ENCODE measurements at places on chromosomes 7 and 10.
A peak's percentile ranks its signal among the peaks of the same experiment; 100 is the strongest.

DNA sequence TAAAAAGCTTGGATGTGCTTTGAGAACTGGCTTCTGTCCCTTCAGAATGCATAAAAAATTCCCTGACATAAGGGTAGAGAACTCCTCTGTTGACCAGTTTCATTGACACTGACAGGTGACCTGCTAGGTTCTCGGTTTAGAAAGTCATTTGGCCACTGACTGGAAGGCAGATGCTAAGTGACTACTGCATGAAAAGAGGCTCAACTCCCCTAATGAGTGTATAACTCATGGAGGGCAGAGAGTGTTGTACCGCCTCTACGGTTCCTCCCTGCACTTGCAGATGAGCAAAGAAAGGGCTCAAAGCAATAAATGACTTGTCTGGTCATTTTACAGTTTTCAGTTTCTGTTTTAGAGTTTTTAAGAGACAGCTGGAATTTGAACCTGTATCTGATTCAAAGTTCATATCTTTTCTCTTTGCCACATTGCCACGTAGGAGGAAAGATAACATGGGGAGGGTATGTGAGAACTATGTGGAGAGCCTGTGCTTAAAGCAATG lies 2.9 kb upstream of the FGL2 start:
- DNase-seq = no peak

DNA sequence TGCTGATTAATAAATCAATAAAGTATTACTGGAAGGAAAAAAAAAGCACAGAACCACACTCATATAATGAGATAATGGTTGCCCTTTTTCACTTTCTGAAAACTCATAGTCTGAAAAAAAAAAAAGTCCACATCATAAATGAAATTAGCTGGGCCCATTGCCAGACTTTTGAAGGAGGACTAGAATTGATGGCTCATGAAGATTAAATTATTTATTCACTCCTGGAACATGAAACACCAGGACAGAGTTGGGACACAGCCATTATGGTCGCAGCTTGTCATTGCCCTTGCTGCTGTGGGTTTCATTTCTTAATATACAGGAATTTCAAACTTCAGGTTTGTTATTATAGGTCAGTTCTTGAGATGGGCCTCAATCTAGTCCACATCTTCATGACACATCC lies 91.9 kb downstream of the CNTNAP2 start:
- DNase-seq = no peak

DNA sequence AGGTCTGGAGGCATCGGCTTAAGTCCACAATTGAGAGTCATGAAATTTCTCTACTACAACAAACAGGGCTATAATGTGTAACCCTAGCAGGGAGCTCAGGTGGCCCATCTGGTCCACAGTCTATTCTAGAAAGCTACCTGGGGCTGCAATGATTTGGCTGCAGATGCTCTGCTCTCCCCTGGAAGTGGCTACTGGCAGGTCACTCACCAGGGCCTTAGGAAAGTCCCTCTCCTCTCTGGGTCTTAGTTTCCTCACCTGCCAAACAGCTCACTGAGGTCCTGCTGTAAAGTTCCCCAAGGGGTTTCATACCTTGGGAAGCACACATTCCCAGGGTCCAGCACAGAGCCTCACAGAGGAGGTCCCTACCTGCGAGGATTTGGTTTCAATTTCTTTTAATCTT lies 2.5 kb downstream of the IGFBP3 start:
- no peak for DNase-seq

- DNase-seq = no peak
Observed at GRCh38 chr10:22473459-22473858, 128.2 kb downstream of the SPAG6 start.

DNA sequence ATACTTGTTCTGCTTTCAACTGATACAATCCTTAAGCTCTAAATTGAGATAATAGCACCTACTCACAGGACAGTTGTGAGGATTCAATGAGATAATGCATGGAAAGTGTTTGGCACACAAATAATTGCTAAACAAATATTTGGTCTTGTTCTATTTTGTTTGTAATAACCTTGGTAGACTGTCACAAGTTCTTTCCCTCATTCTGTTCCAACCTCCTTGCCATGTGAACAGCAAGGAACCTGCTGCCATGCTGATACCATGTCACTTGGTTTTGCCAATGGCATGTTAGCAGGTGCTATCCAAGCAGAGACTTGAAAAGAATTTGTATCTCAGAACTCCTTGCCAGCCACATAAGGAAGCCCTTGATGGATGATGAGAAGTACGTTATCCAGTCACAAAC lies 24.8 kb upstream of the TECTB start:
- no peak for DNase-seq

GRCh38 chr7:92768501-92769393 lies 67.6 kb downstream of the CDK6 start:
- DNase-seq = peak; percentile 49

- peak; percentile 49 for DNase-seq
Observed at GRCh38 chr10:114967071-114967470, 29.1 kb downstream of the TRUB1 start.

DNA sequence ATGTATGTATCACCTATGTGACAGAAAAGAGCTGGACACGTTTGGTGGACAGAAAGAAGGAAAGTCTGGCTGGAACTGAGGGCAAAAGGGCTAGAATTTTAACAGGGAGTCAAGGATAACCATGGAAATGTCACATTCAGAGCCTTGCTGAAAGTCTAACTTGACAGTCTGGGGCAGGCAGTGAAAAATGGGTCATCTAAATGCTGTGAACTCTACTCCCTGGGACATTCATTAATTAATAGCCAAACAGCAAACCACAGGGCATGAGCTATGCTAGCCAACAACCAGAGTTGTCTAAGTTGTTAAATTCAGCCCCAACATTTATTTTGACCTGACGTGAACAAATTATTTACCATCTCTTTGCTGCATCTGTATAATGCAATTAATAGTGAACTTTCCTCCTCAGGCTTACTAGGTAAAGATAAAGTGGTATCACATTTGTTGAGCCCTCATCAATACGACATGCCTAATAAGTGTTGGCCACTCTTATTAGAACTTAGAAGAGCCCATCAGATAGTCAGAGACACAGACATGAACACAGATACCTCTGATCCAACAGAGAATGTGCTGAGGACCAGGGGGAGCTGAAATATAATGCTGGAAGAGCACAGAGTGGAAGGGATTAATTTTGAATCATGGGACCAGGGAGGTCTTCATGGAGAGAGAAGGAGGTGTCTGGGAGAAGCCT lies 109.9 kb downstream of the SORCS1 start:
- no peak for DNase-seq

GRCh38 chr7:37709631-37710509 lies 26.3 kb downstream of the GPR141 start:
- no peak for DNase-seq

- DNase-seq = no peak
Observed at GRCh38 chr7:140393756-140394306, 4.5 kb downstream of the SLC37A3 start.

DNA sequence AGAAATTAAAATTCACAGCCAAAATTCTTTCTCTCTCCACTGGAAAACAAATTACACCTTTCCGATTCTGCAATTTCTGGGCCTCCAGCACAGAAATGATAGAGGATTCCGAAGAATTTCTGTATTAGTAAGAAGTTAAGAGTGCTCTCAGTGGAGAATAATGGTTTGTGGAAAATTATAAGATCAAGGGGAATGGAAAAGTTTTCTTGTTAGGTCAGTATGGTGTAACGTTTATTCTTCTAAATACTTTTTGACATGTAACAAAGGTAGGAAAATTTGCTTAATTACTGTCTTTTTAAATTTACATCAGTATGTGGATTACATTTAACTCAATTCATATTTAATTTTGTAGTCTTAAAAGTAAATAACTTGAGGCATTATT lies 288.3 kb upstream of the NFE2L3 start:
- no peak for DNase-seq

DNA sequence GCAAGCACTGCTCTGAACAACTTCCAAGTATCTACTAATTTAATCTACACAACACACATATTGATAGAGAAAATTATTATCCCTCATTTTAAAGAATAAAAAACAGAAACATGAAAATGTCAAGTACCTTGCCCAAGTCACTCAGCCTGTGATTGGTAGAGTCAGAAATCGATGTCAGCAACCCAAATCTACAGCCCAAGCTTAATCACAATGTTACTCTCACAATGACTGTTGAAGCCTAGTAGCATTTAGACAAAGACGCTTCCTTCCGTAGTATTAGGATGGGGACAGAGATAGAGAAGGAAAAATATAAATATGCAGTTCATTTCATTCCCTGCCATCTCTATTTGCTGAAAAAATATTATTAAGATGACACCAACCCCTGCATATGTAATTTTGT lies 242.5 kb downstream of the ELMO1 start:
- DNase-seq = no peak

DNA sequence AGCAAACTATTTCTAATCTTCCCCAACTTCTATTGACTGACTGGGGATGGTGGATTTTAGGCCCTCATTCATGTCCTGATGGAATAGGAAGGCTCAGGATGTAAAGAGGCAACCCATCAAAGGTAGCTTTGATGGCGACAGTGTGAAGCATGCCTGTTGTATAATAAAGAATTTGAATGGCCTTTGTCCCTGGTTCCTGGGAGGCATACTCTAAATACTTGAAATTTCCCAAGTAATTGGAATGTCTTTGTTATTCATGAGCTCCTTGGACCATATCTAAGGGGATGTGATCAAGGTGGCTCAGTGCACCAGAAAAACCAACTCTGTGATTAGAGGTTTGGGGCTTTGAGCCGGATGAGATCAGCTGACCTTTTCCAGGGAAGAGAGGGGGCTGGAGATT lies 264.5 kb upstream of the NEBL start:
- no peak for DNase-seq

DNA sequence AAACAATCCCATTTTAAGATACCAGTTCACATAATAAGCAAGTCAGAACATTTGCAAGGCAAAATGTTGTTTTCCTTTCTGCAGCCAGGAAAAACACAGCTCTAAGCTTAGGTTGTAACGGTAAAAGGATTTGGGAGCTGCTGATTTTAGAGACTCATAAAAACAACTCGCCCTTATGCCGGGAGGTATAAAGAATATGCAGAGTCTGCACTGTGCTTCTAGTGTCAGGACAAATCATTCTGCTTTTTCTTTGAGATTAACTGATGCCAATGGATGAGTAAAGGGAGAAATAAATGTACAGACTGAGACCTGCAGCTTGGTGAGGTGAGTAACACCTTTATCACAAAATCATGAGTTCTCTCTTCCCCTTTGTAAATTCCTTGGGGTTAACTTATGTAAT lies 2.0 kb upstream of the SFR1 start:
- DNase-seq = no peak

- peak; percentile 34 for DNase-seq
Observed at GRCh38 chr10:77236700-77237099, 400.9 kb downstream of the KCNMA1 start.

DNA sequence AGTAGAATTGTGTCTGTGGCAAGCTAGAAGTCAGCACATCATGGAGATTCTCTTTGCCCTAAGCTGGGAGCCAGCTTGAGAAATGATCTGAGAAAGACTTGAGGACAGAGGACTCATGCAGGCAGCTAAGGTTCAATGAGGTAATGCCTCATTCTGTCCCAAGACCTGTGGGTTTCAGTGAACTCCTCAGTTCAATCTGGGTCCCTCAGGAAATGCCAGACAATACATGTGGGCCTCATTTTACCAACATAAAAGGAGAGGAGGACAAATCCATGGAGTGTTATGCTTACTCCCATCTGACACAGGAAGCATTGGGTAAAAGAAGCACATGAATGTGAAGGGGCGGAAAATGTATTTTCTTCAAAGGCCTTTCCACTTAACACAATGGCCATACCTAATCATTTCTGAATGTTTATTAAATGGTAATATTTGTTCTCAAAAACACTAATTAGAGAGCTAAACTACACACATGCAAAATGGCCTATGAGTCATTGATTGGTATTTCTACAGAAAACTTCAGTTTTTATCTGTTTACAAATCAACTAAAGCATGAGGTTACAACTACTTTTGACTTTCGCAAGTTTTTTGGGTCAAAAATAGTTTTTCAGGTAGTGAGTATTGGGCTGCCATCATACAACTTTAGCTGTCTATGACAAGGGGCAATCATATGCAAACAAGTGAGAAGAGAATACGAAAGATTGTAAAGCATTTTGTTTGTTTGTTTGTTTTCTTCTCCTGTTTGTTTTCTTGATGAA lies 205.3 kb downstream of the CHRM2 start:
- peak; percentile 66 for DNase-seq

GRCh38 chr10:13335881-13336280 lies 12.2 kb downstream of the SEPHS1 start:
- no peak for DNase-seq
